ENCODE measurements at places on chromosomes 4 and X.

DNA sequence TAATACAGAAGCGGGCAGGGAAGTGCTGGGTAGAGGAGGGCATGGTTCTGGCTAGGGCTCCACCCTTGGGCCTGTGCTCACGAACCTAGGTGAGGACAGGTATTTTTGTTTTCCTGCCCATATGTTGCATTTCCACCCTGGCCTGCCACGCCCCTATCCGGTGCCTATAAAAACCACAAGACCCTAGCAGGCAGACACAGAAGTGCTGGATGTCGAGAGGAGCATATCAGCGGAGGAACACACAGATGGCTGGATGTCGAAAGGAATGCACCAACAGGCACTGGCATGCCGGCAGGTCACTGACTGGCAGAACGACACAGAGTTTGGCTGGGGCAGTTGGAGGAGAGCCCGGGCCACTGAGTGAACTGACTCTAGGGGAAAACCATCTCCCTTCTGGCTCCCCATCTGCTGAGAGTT, 316.6 kb upstream of the BOD1L1 start:
- no peaks in the 10 kb centered on the region for H3K36me3 ChIP-seq
- H3K4me1 ChIP-seq: no peaks in the 10 kb centered on the region
- no peak overlapping the region for H3K27ac ChIP-seq

DNA sequence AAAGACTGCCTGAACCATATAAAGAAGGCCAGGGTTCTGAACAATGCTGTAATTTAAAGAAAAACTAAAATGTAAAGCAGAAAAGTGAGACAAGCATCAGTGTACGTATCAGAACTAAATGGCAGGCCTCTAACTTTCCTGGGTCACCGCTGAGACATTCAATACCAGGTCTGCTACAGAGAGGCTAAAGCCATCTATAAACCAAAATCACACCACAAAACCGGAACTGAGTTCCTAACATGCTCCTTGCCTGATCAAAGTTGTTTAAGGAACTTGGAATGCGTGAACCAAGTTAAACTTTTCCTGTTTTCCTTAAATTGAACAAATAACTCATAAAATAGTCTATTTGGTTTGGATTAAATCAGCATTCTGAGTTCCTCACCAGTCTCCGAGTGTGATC, 55.3 kb upstream of the TECRL start:
- H3K4me3 ChIP-seq: no peak overlapping the region
- no peak for DNase-seq
- H3K27me3 ChIP-seq: no peaks in the 10 kb centered on the region
- no peak overlapping the region for H3K27ac ChIP-seq
- H3K36me3 ChIP-seq: no peaks in the 10 kb centered on the region
- no peaks in the 10 kb centered on the region for H3K4me1 ChIP-seq

- H3K27me3 ChIP-seq: no peaks in the 10 kb centered on the region
- no peak overlapping the region for H3K27ac ChIP-seq
- no peaks in the 10 kb centered on the region for H3K4me1 ChIP-seq
- H3K36me3 ChIP-seq: no peaks in the 10 kb centered on the region
- DNase-seq: no peak
These were observed 122.9 kb downstream of the UBE2NL start for GRCh38 chrX:144006811-144007210.

DNA sequence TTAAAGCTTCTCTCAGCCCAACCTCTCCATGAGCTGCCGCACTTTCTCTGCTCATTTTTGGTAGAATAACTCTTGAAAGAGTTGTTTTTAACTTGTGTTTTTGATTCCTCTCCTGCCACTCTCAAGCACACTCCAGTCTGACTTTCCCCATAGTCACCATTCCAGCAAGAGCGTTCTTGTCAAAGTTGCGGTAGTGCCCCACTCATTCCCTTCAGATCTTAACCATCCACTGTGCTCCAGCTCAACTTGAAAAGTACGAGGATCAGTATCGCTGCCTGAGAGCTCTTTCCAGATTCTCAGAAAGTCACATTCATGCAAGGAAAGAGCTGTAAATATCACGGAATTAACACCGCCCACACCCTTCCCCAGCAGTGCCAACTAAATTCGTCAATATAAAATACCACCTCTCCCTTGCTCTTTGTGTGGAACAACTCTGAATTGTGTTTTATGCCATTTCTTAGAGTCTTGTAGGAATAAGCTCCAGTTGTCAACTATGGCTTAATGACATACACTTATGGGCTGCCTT, 59.7 kb upstream of the IL15 start:
- DNase-seq: no peak
- no peak overlapping the region for H3K4me3 ChIP-seq
- no peaks in the 10 kb centered on the region for H3K36me3 ChIP-seq
- H3K27ac ChIP-seq: no peak overlapping the region

All from T-cell (primary cell).